Mesangial cell (primary cell): ENCODE measurements at places on chromosomes 3 and 15. TPM values are rescaled to one million over a fixed set of nuclear protein-coding genes. Genes with fewer than 3 reads are reported as not detected.

ISY1 gene
- total RNA-seq = 13.9 and 17.4 TPM in 2 replicates

IL5RA gene
- not detected in 2 replicates for total RNA-seq

VEPH1 gene
- total RNA-seq = 14.8 and 17.5 TPM in 2 replicates

CELF6 gene
- total RNA-seq = 0.13 TPM in 1 of 2 replicates, not detected in the other

DZIP1L gene
- 13.0 and 16.9 TPM in 2 replicates for total RNA-seq

PIF1 gene
- total RNA-seq = 4.1 and 36.7 TPM in 2 replicates

MAP3K13 gene
- 10.6 and 11.5 TPM in 2 replicates for total RNA-seq

PPP1R14D gene
- total RNA-seq = not detected in 2 replicates

CCR8 gene
- not detected in 2 replicates for total RNA-seq

PGBD4 gene
- 0.33 and 1.0 TPM in 2 replicates for total RNA-seq

CADPS gene
- total RNA-seq = not detected in 2 replicates

FEZF2 gene
- not detected in 2 replicates for total RNA-seq

TMEM44 gene
- total RNA-seq = 13.5 and 29.3 TPM in 2 replicates

LEKR1 gene
- total RNA-seq = 0.38 and 0.65 TPM in 2 replicates

BNC1 gene
- total RNA-seq = 15.3 and 41.8 TPM in 2 replicates

TGM5 gene
- not detected in 2 replicates for total RNA-seq

CHRM5 gene
- under 0.01 TPM in 1 of 2 replicates, not detected in the other for total RNA-seq

CPA3 gene
- total RNA-seq = not detected in 2 replicates

TM4SF18 gene
- 0.51 TPM in 1 of 2 replicates, not detected in the other for total RNA-seq

LRRC3B gene
- total RNA-seq = not detected in 2 replicates

RPN1 gene
- total RNA-seq = 221 and 329 TPM in 2 replicates

FRMD4B gene
- total RNA-seq = 7.5 and 28.4 TPM in 2 replicates

MCTP2 gene
- total RNA-seq = 4.4 and 6.3 TPM in 2 replicates

KY gene
- total RNA-seq = under 0.01 TPM in 1 of 2 replicates, not detected in the other

PHLDB2 gene
- total RNA-seq = 33.7 and 44.0 TPM in 2 replicates

EFHB gene
- 2.7 TPM in 1 of 2 replicates, not detected in the other for total RNA-seq

TYRO3 gene
- 11.7 and 13.1 TPM in 2 replicates for total RNA-seq

CCDC9B gene
- total RNA-seq = 7.0 and 13.4 TPM in 2 replicates

LRRC49 gene
- 6.8 and 7.0 TPM in 2 replicates for total RNA-seq

HRG gene
- total RNA-seq = not detected in 2 replicates

P2RY12 gene
- not detected in 2 replicates for total RNA-seq

CYP11A1 gene
- total RNA-seq = 1.1 and 1.6 TPM in 2 replicates

EPM2AIP1 gene
- 3.3 and 10.1 TPM in 2 replicates for total RNA-seq

CLSTN2 gene
- total RNA-seq = 7.0 and 92.3 TPM in 2 replicates

MUC20 gene
- 0.38 TPM in 1 of 2 replicates, not detected in the other for total RNA-seq
